NCI-H748 treated with DMSO at 0.1 percent for 48 hours (cell line): ENCODE measurements at places on chromosomes 3 and 15.

DNA sequence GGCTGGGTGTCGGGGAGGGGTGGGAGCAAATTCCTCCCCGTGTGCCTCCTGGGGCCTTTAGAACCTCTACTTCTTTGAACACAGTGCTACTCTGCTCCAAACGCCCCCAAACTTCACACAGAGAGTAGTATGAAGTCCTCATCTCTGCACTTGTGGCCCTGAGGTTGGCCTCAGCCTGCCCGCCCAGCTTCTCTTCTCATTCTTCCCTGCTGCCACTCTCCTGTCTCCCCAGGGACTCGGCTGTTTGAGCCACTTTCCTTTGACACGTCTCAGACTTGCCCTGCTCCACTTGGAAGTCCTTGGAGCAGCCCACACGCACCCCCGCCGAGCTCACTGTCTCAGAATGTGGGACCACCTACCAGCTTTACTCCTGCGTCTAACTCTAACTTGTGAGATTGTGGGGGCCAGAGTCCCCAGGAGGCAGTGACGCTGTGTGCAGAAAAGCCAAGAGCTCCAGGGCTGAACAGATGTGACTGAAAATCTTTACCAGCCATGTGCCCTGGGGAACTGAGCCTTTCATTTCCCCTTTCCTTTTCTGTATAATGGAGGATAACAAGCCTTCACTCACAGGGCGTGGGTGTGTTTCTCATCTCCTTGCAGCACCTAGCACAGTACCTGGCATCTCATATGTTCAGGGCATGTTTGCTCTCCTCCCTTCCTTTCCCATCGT lies 233.6 kb upstream of the CTDSPL start:
- no peak for DNase-seq

DNA sequence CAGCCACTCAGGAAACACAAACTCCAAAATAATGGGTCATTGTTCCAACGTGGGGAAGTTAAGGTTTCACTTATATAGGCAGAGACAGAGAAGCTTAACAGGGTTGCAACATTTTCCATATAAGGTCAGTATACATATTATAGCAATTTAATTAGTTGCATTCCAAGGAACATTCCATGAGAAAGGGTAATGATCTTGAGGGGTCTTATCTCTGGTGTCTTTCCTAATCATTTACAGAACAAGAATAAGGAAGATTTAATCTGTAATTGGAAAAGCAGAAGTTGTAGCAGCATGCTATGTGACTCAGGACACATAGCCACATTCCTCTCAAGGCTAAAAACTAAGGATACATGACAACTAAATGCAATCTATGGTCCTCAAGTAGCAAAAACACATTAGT lies 4.9 kb downstream of the MNS1 start:
- DNase-seq = no peak

- no peak for DNase-seq
These were observed 159.2 kb downstream of the CNTN6 start for GRCh38 chr3:1252061-1252430.

- DNase-seq = no peak
These were observed 1229.1 kb downstream of the ROBO2 start for GRCh38 chr3:78268716-78269668.

- DNase-seq = no peak
These were observed 266.4 kb upstream of the CDIN1 start for GRCh38 chr15:36313021-36313420.

GRCh38 chr3:52123106-52123725 lies 31.0 kb downstream of the POC1A start:
- peak; percentile 3 for DNase-seq

- no peak for DNase-seq
These were observed 71.5 kb upstream of the FILIP1L start for GRCh38 chr3:100185847-100186246.

GRCh38 chr3:107465064-107465631 lies 57.6 kb upstream of the BBX start:
- no peak for DNase-seq

DNA sequence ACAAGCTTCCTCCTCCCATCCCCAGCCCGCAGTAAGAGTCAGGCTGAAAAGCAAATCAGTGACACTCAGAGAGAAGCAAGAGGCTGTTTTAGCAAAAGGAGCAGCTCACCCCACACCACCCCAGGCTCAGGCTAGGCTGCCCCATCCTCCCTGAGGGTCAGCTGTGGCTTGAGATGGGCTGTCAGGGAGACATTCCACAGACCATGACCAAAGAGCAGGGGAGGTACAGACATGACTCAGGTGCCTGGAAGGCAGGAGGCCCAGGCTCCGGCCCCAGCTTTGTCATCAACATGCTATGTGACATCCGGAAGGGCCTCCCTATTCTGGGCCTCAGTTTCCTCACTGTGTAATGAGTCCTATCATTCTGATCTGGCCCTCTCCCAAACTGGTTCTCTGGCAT lies 24.7 kb downstream of the HCN4 start:
- no peak for DNase-seq

GRCh38 chr3:58167431-58168351 lies 43.1 kb downstream of the DNASE1L3 start:
- DNase-seq = no peak

DNA sequence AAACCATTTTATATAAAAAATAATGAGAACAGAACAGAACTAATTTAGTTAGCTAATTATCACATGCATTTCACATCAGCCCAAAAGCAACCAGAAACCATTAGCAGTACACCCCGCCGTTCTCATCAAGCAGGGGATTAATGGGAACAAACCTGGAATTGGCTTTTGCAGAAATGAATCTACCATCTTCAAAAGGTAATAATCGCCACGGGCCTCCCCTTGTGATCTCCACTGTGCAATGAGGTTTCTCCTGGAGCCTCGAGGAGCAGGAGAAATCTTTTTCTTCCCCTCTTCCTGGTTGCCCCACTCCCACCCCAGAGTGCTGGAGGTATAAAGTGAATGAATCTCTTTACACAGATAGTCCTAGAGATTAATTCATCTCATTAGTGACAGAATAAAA lies 1003.5 kb downstream of the AGBL1 start:
- no peak for DNase-seq

GRCh38 chr3:25532431-25533162 lies 104.5 kb downstream of the RARB start:
- DNase-seq = no peak

DNA sequence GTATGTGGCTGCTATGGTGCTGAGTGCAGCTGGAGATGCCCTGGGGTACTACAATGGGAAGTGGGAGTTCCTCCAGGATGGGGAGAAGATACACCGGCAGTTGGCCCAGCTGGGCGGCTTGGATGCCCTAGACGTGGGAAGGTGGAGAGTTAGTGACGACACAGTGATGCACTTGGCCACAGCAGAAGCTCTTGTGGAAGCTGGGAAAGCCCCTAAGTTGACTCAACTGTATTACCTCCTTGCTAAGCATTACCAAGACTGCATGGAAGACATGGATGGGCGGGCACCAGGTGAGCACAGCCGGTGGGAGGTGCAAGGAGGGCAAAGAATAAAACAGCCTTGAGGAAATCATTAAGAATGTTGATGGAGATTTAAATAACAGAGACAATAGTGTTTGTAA lies 2.9 kb downstream of the ADPRH start:
- DNase-seq = no peak

DNA sequence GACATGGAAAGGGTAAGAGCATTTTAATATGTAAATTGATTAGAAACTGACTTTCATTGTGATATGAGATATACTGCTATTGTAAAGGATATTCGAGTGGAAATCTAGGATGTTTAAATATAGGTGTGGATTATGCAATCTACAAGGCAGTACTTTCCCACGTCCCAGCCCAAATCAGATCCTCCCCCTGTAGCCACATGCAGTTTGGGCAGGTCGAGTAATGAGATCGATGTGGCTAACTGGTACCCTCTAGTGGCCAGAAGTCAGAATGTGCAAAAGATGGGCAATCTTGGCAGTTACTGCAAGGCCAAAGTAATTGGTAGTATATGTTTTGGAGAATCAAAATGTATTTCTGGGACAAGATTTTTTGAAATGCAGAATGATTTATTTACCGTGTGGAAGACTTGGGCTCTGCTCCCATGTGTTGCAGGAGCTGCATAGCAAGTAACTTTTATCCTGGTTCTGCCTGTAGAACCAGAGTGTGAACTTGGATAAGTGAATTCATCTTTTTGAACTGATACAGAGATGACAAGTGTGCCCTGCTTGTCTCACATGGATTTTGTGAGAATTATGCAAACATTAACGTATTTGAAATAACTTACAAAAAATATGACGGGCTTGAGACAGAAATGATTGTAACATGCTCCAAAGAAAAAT lies 94.5 kb upstream of the ADAMTSL3 start:
- peak; percentile 7 for DNase-seq

GRCh38 chr3:165744025-165744424 lies 93.2 kb downstream of the BCHE start:
- DNase-seq = no peak

DNA sequence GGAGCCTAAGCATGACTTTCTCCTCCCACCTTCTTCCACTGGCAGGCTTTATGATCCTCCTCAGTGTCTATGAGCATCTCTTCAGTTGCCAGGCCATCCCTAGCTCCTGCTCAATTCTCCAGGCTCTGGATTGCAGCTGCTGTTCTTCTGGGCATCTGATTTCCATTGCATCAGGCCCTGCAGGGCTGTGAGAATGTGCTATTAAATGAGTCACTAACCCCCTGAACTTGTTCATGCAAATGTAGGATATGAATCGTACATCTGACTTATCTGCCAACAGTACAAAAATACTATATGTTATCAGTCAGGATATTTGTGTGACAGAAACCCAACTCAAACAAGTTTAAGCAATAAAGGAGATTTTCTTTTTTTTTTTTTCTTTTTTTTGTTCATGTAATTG lies 11.9 kb downstream of the GPR176 start:
- no peak for DNase-seq

DNA sequence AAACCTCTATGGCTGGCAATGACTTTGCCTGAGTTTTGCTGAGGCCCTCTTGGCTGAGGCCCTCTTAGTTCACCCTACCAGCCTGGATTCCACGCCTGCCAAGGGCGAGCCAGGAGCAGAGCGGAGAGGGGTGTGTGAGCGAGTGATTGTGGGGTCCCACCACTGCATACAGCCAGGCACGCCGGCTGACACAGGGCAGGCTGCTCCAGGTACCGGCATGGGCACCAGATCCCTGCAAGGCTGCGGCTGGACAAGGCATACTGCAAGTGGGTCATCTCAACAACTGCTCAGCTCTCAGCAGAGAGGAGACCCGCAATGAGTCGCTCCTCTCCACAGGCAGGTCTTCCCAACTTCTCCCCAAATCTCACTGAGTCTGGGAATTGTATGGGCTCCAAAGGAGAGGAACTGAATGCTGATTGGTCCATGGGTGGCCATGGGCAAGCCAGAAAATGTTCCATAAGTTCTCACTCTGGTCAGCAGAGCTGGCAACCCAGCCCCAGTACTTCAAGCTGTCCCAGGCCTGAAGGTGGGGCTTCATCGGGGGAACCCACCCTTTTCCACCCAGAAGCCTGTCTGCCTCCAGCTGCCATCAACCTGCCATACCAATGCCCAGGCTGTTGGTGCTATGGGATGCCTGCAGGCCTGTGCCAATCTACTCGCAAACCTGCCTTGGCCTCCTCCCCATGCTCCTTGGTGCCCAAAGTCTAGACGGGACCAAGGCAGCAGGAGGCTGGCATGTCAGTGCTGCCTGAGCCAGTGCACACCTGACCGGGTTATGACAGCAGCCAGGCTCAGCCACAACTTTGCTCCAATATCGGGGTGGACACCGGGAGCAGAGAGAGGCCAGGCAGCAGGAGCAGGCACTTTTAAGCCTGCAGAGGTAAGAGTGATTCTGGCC lies 1273.6 kb upstream of the GBE1 start:
- no peak for DNase-seq

- no peak for DNase-seq
These were observed 100.2 kb downstream of the C3orf70 start for GRCh38 chr3:185052631-185053030.

- no peak for DNase-seq
These were observed 2.4 kb downstream of the PARP3 start for GRCh38 chr3:51944451-51945021.

DNA sequence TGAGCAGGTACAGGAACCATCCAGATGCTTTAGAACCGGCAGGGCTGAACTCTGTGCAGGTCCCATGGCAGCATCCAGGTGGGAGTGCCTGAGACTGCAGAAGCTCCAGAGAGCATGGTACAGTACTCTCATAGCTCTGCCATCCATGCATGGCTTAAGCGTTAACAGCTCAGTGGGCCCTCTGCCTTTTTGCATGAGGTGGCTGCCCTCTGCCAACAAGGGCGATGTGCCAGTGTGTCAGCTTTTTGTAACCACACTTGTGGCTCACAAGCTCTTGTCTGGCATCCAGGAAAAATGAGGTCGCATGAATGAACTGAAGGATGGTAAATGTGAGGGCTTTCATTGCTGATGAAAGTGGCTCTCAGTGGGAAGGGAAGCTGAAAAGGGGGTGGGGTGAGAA lies 950.1 kb downstream of the DIPK2A start:
- no peak for DNase-seq

DNA sequence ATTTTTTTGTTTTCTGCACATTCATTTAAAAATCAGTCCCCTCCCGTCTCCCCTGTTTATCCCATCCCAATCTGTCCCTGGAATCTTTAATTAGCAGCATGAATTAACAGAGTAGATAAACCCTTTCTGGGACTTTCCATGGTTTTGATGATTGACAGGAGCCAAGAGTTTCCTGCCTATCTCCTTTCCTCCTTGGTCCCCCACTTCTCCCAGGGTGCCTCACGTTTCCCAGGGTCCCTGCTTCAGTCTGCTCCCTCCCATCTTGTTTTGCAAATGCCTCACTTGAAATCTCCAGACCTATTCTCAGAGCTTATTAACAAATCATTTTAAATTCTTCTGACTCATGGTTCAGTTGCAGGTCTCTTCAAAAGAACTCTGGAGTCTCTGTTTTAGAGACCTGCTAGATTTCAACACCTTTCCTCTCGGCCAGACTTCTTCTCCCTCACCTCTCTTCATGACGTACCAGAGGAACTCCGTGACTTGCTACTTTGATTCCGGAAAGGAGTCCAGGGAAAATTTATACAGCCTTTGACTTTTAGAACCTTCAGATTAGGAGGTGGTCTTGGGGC lies 238.5 kb downstream of the ITPR1 start:
- no peak for DNase-seq

GRCh38 chr3:195386739-195387138 lies 56.1 kb downstream of the ACAP2 start:
- no peak for DNase-seq

GRCh38 chr3:56622381-56622780 lies 60.7 kb downstream of the TASOR start:
- peak; percentile 37 for DNase-seq

GRCh38 chr15:45156744-45157455 lies 27.1 kb downstream of the DUOX1 start:
- DNase-seq = no peak

- DNase-seq = no peak
These were observed 7.7 kb upstream of the AMOTL2 start for GRCh38 chr3:134381831-134382442.

DNA sequence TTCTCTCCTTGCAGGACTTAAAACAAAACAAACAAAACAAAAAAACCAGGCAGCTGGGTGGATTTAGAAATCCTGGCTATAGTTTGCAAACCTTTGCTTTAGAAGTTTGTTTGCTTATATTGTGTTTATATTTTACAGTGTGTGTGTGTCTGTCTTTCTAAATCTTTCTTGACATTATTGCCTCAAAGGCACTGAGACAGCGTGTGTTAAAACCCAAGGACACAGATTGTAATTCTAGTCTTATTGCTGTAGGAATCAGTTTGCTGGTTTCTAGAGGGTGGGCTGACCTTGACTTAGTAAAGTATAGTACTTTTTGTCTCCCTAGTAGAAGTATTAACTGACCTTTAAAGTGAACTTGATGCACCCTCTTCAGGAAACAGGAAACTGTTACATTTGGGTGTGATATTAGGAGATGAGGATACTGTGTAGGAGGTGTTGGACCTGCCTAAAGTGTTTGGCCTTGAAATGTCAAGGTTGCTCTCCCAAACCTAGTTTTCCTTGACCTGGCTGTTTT lies 71.0 kb downstream of the TCF12 start:
- DNase-seq = no peak
